ENCODE measurements at places on chromosomes 12 and 14.

- H3K4me1 ChIP-seq: peaks cover 8% of the 10 kb centered on the region
- H3K27me3 ChIP-seq: no peaks in the 10 kb centered on the region
- H3K4me3 ChIP-seq: no peak overlapping the region
- no peaks in the 10 kb centered on the region for H3K36me3 ChIP-seq
- no peak overlapping the region for H3K27ac ChIP-seq
Observed at GRCh38 chr12:24049101-24049500, 99.6 kb upstream of the SOX5 start.

DNA sequence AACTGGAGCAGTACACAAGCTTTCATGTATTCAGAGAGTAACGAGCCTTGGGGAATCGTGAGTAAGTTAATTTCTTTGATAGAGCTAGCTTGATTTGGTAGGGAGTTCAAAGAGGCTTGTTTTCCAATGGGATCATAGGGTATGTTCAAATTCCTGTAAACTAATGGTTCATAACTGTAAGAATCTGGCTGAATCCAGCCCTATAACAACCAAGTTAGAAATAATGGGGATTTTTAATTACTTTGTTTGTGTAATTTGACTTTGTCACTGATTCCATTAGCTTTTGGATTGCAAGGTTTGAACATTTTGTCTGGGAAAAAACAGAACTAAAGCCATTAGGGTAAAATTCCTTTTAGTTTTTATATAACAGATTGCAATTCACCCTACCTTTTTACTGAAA is 94.0 kb downstream of the WNK1 start:
- no peak for DNase-seq
- no peaks in the 10 kb centered on the region for H3K4me1 ChIP-seq
- no peak overlapping the region for H3K27ac ChIP-seq
- H3K4me3 ChIP-seq: no peak overlapping the region

DNA sequence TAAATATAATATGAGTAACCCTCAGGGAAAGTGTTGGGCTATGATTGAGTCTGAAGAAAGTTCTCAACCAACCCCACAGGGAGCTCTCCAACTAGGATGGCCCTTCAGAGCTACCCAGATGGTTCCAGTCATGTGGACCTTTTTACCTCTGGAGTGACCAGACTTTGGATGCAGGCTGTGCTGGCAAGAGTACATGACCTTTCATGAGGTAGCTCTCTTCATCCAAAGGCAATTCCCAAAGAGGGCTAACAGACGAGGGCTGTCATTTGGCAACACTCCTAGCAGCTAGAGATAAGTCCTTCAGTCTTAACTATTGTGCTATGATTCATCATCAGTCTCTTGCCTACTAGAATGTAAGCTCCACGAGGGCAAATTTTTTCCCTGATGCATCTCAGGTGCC is 75.4 kb downstream of the DUSP6 start:
- no peaks in the 10 kb centered on the region for H3K4me1 ChIP-seq
- no peaks in the 10 kb centered on the region for H3K27me3 ChIP-seq
- no peaks in the 10 kb centered on the region for H3K36me3 ChIP-seq
- no peak overlapping the region for H3K27ac ChIP-seq
- H3K4me3 ChIP-seq: no peak overlapping the region

DNA sequence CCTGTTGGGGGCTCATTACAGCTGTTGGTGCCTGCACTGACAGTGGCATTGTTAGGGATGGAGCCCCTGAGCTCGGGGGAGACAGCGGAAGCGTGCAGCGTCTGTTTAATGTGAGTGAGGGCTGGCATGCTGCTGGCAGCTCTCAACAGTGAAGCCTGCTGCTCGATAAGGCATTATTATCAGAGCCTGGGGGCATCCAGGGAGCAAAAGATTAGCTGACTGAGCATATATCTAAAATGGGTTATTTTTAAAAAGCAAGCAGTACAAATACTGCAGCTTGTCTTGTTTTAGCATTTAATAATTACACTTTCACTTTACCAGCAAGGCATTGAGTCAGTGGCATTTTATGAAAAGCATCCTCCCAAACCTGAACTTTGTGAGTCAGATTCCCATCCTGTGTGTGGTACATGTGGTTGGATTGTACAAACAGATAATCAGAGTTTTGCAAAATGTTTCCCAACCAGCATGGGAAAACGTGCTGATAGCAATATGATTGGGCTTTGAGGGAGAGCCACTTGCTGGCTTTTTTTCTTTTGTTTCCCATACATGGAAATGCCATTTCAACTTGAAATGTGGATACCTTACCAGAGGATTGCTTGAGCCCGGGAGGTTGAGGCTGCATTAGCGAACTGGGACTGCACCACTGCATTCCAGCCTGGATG is 150.8 kb downstream of the PRKCH start:
- no peak for DNase-seq
- no peaks in the 10 kb centered on the region for H3K36me3 ChIP-seq
- H3K27ac ChIP-seq: no peak overlapping the region
- H3K27me3 ChIP-seq: no peaks in the 10 kb centered on the region
- no peak overlapping the region for H3K4me3 ChIP-seq

DNA sequence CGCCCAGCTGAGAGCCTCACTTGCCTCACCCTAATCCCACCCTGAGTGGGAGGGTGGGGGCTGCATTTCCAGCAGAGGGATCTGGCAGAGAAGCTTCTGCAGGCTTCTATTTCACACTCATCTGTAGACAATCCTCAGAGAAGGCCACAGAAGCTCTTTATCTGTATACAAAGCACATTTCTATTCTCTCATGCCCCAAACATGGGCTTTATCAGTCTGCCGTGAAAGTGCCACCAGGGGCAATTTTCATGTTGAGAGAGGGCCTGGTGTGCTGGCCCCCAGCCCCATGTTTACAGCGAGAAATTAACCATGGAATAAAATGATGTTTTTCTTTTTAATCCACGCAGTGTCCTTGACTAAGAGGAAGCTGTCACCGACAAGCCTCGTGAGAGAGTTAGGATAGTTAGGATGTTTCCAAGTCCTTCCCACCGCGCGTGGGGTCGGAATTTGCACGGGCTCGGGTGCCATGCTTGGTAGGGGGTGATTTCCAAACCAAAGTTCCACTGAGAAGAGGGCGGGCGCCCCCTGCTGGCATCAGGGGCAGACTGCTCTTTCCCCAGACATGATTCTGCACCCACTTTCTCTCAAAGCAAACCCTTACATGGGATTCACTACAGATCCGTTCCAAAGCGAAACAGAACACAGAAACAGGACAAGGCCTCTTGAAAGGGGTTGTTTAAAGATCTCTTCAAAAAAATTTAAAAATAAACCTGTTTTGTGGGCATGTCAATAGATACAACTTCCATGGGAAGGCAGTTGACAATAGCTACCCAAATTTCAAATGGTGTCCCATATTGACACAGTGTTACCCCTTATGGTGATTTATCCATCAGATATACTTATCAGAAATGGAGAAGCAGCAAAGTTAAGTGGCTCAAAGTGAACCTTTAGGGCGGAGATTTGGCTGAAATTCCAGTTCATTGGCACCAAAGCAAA is 19.4 kb downstream of the BDKRB1 start:
- no peak overlapping the region for H3K4me3 ChIP-seq
- no peaks in the 10 kb centered on the region for H3K4me1 ChIP-seq
- no peak overlapping the region for H3K27ac ChIP-seq
- H3K36me3 ChIP-seq: no peaks in the 10 kb centered on the region
- peak; percentile 93 for DNase-seq
- no peaks in the 10 kb centered on the region for H3K27me3 ChIP-seq

- H3K27ac ChIP-seq: no peak overlapping the region
- H3K4me1 ChIP-seq: no peaks in the 10 kb centered on the region
- DNase-seq: no peak
Observed at GRCh38 chr12:3667485-3667884, 85.4 kb downstream of the CRACR2A start.

DNA sequence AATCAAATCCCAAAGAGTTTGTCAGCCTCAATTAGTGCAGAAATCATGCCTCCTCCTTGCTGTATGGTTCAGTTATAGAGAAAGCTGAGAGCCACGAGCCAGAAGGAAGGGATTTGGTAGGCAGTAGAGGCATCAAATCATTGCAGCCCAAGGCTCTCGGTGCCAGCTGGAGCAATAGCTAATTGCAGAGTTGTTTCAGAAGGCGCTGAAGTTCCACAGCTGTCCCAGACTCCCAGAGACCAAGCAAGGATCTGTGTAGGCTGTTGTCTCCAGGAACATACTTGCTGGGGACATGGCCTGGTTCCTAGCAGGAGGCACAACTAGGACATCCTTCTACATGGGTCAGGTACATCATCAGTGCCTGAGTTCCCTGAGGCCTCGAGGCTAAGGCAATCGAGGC is 80.4 kb upstream of the WSCD2 start:
- DNase-seq: no peak
- no peak overlapping the region for H3K27ac ChIP-seq
- no peaks in the 10 kb centered on the region for H3K36me3 ChIP-seq
- H3K4me3 ChIP-seq: no peak overlapping the region
- H3K4me1 ChIP-seq: no peaks in the 10 kb centered on the region
